Epithelial cell of esophagus (primary cell): ENCODE measurements at places on chromosomes 5 and 9.

DNA sequence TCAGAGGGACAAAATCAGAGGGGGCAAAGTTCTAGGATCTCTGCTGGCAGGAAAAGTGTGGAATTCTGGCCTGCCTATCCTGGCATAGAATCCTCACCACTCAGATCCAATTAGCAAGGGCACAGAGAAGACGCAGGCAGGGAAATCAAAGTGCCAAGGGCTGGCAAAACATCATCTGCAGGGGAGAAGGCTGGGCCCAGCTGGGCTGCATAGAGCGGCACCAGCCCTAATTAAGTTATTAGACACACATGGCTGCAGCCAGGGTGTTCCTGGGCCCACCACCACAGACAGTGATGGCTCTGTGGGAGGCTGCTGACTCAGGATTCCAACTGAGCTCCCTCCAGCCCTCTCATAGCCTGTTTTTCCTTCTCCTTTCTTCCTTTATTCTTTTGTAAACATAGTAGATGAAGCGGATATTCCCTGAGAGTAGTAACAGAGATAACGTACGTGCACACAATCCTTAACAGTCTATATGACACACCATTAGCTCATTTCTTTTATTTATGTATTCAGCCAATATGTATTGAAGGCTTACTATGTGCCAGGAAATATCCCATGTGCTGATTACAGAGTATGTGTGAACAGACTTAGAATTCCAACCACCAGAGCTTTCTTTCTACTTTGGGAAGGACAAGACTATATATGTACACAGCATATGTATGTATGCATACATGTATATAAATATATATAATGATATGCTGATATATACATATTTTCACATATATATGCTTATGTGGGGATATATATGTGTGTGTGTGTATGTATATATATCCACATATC, 236.1 kb downstream of the ASTN2 start:
- DNase-seq = no peak

DNA sequence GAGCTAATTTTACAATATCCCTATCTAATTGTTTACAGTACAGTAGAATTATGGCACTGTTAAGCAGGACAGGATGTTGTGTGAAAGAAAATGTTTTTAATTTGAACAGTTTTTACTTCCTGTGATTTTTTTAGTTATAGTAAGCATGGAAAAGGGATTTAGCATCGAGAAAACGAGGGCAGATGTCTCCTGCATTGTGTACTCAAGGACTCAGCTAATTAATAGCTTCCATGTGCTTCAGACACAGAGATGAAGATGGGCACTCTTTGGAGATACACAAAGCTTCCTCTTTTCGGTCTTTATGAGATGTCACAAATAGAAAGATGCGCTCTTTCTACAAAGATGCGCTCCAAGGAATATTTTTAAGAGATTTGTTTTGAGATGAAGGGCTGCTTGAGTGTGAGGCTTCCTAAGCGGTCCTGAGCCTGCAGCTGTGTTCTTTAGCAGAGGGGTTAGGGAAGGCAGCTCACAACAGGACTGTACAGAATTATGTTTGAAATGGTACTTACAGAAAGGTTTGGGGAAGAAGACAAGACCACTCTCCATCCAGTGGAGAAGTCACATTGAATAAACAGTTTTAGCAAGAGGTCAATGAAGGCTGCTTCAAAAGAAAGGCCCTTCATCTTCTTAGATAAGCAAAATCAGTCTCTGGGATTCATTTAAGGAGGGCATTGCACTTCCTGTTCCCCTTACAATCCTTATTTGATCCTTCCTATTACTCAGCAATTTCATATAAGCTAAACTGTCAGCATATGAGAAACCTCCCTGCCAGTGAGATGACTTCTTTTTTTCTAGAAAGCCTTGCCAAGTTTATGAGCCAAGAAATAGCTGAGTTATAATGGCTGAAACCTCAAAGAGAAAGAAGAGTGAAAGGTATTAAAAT, 311.5 kb downstream of the EFNA5 start:
- no peak for DNase-seq

DNA sequence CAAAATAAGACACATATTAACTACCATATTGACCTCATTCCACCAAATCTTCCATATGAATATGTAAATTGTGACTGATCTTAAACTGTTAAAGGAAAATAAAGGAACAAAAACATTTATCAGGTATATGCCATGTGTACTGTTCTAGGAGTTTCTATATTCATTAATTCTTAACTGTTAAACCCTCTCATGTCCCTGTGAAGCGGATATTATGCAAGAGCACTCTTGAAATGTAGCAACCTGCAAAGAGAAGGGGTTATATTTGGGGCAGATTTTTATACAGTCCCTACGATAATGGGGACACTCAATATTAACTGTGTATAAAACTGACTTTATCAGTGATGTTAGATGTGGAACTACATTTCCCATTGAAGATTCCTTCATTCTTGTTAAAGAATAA, 184.9 kb upstream of the OR13F1 start:
- no peak for DNase-seq

GRCh38 chr9:19550009-19550408, 141.2 kb downstream of the ACER2 start:
- DNase-seq = no peak
